ENCODE measurements at places on chromosomes 7 and 10.

DNA sequence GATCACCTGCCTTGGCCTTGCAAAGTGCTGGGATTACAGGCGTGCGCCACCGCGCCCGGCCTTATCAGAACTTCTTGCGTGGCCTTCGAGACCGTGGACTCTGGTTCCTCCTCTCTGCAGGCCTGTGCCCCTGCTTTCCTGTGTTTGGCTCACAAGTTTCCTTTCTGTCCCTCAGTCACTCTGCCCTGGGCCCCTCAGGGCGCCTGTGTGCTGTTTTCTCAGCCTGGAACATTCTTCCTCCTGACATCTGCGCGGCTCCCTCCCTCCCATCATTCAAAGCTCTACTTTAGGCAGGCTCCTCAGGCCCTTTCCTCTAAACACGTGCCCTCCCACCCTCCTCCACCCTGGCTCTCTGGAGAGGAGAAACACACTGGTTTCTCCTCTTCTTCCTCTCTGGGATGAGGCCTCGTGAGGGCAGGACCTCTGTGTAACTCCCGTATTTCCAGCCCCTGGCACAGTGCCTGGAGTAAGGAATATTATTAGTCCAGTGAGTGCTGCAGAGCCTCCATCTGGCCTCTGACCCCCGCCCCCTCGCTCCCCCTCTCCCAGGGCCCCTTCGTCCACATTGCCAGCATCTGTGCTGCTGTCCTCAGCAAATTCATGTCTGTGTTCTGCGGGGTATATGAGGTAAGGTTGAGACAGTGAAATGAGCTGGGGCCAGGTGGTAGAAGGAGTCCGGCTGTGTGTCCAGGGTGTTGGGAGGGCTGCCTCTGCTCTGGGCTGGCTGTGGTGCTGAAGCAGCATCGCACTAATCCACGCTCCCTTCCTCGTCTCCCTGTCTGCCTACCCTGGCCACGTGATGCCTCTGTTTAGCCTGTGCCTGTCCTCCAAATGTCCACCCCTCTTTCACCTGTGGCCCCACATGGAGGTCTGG lies 7.1 kb downstream of the CLCN1 start:
- DNase-seq = no peak

- DNase-seq = no peak
These were observed 34.5 kb upstream of the SLC18A3 start for GRCh38 chr10:49575489-49576072.

GRCh38 chr7:135204341-135204749 lies 7.0 kb downstream of the WDR91 start:
- DNase-seq = no peak

GRCh38 chr7:2482725-2483451 lies 6.7 kb upstream of the GRIFIN start:
- DNase-seq = no peak

DNA sequence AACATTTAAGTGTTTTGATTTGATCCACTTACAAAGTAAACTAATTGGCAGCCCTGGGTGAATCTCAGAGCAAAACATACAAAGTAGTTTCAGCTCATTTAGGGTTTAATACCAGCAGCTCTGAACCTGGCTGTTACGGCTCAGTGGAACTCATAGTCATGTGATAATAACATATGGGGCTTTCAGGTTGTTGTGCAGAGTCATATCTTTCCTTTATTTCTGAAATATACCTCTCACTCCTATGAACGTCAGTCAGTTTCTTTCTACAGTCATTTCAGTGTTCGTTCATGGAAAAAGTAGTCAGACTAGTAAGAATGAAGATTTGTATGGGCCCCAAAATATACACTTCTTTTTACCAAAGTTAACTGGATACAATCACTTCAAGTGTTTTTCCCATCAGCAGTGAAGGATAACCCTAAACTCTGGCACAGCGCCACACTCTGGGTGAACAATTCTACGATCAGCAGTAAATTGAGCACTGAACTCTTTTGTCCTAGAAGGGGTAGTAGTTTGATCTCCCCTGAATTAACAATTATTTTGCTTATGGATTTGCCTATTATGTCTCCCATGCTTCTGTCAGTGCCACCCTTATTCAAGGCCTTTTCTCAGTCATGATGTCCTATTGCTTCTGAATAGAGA lies 218.6 kb downstream of the THSD7A start:
- DNase-seq = no peak

DNA sequence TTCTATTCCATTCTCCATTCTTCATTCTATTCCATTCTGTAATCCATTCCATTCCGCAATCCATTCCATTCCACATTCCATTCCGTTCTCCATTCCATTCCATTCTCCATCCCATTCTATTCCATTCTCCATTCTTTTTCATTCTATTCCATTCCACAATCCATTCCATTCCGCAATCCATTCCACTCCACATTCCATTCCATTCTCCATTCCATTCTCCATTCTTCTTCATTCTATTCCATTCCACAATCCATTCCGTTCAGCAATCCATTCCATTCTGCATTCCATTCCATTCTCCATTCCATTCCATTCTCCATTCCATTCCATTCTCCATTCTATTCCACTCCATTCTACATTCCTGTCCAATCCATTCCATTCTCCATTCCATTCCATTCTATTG lies 85.2 kb downstream of the NSUN6 start:
- no peak for DNase-seq

DNA sequence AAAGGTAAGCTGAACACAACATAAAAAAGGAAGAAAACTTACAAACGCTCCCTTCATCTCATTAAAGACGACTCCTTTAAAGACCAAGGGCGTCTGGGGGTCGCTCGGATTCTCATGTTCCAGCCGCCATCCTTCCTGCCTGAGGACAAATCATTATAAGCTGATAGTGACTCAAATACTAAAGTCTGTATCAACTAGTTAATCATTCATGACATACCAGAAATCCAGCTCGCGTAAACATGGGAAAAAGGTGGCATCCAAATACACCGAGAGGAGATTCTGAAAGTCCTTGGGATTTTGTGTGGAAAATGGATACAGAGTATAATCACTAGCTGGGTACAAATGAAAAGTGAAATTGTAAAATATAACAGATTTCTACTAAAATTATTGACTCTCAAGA lies 7.4 kb downstream of the PITRM1 start:
- DNase-seq = no peak

GRCh38 chr7:34838329-34838728 lies 180.3 kb downstream of the NPSR1 start:
- no peak for DNase-seq

- DNase-seq = no peak
These were observed 12.6 kb downstream of the IL15RA start for GRCh38 chr10:5964736-5965135.

GRCh38 chr10:61475449-61475873 lies 22.3 kb upstream of the TMEM26 start:
- no peak for DNase-seq

DNA sequence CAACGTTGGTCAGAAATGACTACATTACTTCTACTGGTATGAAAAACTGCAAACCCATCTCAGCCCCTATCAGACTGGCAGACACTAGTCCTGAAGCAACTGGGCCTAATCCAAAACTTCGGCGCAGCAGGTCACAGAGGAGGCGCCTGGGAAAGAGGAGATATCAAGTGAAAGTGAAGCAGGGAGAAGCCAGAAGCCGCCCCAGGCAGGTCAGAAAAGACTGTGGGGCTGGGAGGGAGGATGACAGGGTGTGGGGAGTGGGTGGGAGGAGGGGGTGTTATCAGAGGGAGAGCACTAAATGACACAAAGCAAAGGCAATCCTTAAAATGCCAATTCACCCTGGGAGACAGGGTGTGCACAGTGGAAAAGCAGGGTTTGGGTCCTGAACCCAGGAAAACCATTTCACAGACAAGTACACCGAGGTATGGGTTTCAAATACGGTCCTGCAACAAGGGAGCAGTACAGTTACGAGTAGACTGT lies 731 bp downstream of the CHCHD3 start:
- peak; percentile 2 for DNase-seq

DNA sequence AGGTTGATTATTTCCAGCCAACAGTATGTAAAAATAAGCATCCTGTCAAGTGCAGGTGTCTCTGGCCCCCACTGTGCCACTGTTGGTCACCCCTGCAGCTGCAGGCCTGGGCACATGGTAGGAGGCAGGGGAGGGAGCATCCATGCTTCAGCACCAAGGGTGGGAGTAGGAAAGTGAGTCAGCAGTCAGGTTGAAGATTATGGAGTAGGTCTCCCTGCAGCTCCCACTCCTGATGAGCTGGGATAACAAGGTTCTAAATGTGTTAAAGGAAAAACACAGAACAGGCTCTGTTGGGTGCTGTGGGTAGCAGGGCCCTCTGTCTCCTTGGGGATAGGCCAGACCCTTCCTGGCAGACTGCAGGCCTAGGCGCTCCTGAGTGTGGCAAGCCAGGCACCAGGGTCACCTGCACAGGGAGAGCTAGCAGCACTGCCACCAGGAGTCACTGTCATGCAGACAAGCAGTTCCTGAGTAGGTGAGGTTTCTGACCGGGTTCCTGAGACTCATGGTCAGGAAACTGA lies 59.3 kb downstream of the NUDCD3 start:
- peak; percentile 4 for DNase-seq

DNA sequence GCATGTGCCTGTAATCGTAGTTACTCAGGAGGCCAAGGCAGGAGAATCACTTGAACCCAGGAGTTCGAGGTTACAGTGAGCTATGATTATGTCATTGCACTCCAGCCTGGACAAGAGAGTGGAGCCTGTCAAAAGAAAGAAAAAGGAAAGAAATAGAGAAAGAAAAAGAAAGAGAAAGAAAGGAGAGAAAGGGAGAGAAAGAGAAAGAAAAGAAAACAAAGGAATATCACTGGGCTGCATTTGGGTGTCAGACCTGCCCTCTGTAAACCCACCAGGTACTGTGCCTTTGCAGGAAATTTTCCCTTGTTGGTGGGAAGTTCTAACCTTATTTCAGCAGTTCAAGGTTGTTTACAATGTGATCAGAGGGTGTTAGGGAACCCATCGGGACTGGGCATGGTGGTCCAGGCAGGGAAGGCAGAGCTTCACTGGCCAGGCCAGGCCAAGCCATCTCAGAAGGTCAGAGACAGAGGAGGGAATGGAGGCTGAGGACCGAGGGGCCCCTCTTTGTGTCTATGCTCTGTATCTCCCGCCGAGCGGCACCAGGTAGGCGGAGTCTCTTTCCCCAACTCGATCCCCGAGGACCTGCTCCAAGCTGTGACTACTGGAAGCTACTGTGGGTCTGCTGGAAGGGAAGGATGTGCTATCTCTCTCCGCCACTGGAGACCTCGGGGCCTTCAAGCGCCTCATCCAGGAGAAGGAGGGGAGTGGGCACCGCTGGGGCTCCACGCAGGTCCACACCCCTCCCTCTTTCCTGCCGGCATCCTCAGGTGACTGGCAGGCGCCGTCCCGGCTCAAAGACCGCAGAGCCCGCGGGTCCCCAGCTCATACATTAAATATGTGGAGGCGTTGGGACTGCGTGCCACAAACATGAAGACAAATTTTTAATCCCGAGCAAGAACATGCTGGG lies 15.2 kb upstream of the KAZALD1 start:
- no peak for DNase-seq

GRCh38 chr7:30988351-30989005 lies 24.7 kb downstream of the GHRHR start:
- no peak for DNase-seq
